ENCODE measurements at places on chromosomes 2 and 18.

GRCh38 chr18:7924616-7925015 lies 357.5 kb downstream of the PTPRM start:
- DNase-seq: no peak

DNA sequence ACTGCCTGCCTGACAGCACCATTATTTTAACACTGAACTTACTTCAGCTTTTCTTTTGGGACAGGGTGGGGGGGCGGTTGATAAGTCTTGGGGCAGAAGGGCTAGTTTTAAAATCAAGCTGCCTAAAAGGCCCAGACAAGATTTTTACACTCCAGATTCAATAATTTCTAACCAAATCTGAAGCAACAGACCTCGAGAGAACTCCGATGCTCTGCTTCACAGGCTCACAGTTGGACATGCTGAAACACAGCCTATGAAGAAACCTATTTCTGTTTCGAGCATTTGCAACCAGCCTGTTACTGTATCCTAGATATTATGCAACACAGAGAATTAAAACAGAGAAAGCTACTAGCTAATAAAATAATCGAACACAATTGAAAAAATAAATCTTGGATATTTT lies 1.3 kb upstream of the MYT1L start:
- DNase-seq: no peak

- DNase-seq: no peak
Measured at GRCh38 chr2:241896746-241897201, 27.2 kb downstream of the RTP5 start.

GRCh38 chr2:50951437-50951836 lies 80.5 kb downstream of the NRXN1 start:
- no peak for DNase-seq

All from muscle of arm (tissue), 14 donors.